ENCODE measurements at places on chromosomes 16 and 17.

DNA sequence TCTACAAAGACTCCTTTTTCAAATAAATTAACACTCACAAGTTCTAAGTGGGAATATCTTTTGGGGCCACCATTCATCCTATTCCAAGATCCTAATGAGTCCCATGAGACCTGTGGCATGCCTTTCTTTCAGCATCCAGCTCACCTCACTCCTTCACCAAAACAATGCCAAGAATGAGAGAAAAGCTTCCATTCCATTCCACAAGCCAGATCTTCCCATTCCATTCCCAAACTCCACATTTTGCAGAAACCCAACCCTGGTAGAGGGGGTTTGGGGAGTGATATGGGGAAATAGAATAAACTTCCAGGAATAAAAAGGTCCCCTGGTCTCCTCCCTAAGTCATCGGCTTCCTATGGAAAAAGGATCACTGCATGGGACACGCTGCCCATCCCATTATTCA is 392.2 kb downstream of the NPIPA8 start:
- DNase-seq = no peak

GRCh38 chr16:1863681-1864460 is 8.1 kb downstream of the MEIOB start:
- no peak for DNase-seq

DNA sequence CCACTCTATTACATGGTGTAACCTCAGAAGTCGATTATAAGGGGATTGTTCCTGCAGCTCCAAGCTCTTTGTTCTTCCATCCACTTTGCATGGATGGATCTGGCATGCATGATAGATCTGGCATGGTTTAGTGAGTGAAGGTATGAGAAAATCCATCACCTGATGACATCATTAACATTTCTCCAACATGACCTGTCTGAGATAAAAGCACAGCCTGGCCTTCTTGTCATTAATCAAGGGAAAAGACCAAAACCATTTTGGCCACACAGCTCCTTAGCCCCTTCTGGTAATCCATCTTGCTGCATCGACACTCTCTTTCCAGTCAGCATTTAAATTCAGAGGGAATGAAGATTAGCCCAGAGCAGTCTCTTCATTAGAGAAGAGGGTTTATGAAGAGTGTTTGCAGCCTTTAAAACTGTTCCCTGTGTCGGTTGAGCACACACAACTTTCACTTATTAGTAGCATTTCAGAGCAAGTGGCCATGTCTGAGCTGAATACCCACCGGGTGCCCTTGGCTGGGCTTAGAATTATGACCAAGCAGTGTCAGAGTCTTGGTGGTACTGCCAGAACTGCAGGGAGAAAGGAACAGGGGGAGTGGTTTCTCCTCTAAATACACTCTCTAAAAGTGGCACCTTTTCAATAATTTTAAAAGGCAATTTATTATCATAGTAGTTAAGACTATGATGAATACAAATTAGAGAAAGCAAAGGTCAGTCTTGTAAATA is 246.0 kb downstream of the HAPSTR1 start:
- no peak for DNase-seq

DNA sequence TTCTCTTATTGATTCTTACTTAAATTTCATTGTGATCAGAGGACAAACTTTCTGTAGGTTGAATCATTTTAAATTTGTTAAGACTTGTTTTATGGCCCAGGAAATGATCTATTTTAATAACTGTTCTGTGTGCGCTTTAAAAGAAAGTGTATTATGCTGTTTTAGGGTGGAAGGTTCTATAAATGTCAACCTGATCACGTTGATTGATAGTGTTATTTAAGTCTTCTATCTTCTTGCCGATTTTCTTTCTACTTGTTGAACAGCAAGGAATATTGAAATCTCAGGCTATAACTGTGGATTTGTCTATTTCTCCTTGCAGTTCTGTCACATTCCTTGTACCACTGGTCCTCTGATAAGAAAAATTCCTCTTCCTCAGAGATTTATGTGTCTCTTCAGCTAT is 112.7 kb downstream of the TANC2 start:
- DNase-seq = no peak

DNA sequence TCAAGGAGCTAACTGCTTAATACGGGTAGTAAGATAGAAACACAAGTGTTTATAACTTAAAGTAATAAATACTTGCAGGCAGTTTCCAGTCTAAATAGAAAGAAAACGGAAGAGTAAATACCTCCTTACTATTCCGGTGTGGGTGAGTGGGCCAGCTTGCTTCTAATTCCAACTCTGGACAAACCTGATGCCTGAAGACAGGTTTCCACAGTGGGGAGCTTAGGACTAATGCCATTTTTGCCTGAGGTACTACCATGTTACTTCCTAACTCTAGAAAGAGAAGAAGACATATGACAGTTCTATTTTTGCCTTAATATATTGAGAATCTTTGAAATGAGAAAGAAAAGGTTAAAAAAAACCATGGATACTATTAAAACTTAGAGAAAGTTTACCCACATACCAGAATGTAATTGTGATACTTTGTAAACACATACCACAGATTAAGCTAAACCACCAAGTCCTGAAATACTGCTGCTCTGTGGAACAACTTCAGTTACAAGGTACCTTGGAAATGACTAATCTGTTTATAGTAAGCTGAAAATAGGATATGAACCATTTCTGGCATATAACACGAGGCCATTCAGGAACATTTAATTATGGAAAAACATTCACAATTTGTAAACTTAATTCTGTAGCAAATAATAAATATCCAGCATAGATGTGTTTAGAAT is 70.2 kb downstream of the ZZEF1 start:
- DNase-seq = no peak

GRCh38 chr17:61669522-61669921 is 78.5 kb upstream of the NACA2 start:
- DNase-seq = no peak

DNA sequence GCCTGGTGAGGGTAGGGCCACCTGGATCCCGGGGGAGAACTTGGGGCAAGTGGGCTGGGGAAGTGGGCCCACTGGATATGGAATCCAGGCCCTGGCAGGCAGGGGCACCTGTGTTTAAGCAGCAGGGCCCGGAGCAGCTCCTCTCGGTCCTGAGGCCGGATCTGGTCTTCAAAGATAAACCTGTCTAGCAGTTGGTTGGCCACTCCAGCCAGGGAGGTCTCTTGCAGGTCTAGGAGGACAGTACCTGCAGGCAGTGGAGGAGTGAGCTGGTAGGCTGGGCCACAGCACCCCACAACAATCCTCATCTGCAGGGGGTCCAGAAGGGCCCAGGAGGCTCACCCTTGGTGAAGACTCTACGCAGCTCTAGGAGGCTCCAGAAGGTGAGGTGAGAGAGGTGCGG is 7.6 kb downstream of the SLC4A1 start:
- DNase-seq = no peak

DNA sequence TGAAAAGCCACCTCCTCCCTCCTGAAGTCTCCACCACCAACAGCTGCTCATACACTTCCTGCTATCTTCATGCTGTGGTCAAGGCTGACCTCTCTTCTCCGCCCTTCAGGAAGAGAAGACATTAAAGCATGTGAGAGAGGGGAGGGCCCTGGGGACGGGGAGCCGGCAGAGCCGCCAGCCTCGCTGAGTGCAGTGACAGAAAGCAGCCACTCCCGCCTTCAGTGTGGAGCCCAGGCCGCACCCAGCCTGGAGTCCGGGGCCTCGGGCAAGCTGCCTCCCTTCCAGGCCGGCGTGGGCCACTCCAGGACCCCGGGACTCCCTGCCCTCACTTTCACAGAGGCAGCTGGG is 94.7 kb upstream of the TNRC6C start:
- no peak for DNase-seq

- DNase-seq = peak; percentile 66
These were observed 520 bp downstream of the JPT2 start for GRCh38 chr16:1678500-1679098.

DNA sequence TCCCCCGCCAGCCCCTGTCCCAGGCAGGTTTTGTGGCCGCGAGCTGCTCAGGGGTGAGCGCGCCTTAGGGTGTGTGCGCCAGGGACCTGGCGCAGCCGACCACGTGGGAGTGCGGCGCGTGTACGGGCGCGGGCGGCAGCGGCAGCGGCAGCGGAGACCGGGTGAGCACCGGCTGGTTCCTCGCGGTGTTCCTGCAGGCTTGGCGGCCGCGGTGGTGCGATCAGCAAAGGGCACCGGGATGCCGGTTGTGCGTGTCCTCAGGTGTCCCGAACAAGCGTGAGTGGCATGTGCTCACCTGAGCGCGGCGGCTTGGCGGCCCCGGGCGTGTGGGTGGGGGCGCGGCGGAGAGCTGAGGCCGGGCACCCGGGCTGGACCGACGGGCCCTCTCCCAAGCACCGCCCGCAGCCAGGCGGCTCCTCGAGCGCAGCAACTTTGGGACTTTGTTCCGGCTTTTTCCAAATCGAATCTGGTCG is 381 bp upstream of the HSD11B2 start:
- peak; percentile 52 for DNase-seq

GRCh38 chr17:73973586-73974409 is 229.7 kb upstream of the RPL38 start:
- DNase-seq = no peak

GRCh38 chr16:3147046-3147756 is 12.4 kb downstream of the ZNF213 start:
- no peak for DNase-seq

DNA sequence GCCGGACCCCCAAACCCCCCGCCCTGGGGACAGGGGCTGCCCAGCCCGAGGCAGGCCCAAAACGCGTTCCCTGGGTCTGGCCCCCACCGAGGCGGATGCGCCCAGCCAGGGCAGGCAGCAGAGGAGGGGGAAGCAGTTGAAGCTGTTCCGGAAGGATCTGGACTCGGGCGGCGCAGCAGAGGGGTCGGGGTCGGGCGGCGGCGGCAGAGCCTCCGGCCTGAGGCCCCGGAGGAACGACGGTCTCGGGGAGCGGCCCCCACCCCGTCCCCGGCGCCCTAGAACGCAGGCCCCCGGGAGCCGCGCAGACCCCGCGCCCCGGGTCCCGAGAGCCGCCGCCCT is 22.9 kb upstream of the ZFPM1 start:
- DNase-seq = peak; percentile 38

GRCh38 chr16:78443542-78444364 is 344.3 kb downstream of the WWOX start:
- no peak for DNase-seq

DNA sequence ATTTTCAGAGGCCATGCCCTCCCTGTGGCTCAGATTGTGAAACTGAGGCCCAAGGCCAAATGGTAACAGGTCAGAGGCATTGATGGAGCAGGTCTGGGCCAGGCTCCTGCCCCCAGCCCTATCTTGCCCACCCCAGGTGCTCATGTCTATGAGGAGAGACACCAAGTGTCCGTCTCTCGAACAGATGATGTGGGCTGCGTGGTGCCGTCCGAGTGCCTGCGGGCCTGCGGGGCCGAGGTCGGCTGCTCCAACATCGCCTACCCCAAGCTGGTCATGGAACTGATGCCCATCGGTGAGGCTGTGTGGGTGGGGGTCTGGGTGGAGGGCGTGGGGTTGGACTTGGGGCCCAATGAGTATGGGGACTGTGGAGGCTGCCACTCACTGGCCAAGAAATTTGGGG is 8.7 kb upstream of the FAM83G start:
- DNase-seq = no peak

DNA sequence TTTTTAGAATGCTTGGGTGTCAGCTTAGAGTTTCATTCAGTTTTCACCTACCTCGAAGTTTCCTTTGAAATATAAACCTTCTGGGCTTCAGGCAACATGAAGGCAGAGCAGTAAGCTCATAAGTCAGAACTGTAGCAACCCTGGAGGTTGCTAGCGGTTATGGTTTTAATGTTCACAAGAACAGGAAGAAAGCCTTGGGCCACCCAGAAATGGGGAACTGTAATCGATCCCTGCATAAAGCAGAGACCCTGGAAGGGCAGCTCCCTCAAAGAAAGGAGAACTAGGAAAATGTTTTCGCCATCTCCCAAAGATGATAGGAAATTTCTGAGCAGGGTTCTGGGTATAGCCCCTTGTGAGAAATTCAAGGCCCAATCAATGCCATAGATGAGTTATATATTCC is 47.8 kb upstream of the RASL10B start:
- DNase-seq = no peak

DNA sequence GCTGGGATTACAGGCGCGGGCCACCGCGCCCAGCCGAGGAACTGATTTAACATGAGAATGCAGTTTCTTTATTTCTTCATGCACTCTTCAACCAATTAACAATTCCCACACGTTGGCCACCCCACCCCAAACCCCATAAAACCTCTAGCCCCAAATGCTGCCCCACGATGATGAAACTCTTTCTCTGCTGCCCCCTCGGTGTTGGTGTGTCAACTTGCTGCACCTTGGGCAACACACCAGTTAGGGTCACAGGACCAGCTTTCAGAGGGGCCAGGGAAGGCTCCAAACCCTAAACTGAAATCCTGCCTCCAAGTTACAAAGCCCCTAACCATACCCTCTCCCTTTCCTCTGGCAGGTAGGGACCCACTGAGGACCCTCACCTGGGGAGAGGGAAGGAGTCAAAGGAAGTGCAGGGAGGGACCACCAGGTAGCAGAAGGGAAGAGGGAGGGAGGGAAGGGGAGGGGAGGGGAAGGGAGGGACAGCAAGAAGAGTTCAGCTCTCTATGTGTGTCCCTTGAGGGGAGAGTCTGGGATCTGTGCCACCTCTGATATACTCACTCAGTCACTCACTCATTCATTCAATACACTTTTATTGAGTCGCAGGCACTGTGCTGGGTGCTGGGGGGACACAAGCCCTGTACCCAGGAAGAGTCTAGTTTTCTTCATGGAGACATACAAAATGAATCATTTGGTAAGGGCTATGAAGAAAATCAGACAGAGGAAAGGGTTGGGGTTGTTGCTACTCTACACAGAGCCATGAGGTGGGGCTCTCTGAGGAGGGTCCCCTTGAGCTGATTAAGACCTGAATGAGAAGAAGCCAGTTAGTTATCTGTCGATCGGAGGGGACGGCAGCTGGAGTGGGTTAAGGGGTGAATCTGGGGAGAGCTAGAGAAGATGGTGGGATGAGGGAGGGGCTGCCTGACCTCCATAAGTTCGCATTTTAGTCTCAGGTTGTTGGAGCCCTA is 3.9 kb downstream of the PLXDC1 start:
- DNase-seq = no peak

DNA sequence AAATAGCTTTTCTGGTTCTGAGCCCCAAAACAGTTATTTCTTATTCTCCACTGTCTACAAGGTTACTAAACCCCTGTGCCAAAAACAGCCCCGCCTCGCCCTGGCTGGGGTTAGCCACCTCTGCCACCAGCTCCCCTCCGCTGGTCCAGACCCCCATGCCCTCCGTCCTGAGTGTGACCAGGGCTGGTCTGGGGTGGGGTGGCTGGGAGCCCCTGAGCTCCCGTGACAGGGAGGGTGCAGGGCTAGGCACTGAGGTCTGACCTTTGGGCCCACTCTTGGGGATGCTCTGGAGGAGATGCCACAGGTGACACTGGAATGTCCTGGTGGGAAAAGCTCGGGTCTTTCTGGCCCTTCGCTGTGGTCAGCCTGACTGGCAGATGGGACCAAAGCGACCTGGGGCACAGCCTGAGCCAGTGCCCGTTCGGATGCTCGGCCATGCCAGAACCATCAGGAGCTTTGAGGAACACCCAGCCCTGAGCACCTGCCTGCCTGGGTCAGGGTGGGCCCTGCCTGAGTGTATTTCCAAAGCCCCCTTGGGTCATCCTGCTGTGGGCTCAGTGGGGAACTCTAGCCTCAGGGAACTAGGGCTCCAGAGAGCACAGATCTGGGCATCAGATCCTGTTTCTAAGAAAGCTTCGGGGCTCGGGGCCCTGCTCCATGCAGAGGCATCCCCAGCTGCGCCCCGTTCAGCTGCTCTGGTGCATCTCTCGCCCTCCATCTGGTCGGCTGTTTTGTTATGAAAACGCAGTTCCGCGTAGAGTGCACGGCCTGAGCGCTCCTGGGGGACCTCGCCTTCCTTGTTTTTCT is 72.1 kb upstream of the GNG13 start:
- no peak for DNase-seq

Measured in activated naive CD4-positive, alpha-beta T cell treated with anti-CD3 and anti-CD28 coated beads, Interleukin-2, amount 10 ng/mL, durations not matched to agents 7 days and 5 days (primary cell).